ENCODE measurements at places on chromosomes 16 and 17.
A peak's percentile ranks its signal among the peaks of the same experiment; 100 is the strongest.

DNA sequence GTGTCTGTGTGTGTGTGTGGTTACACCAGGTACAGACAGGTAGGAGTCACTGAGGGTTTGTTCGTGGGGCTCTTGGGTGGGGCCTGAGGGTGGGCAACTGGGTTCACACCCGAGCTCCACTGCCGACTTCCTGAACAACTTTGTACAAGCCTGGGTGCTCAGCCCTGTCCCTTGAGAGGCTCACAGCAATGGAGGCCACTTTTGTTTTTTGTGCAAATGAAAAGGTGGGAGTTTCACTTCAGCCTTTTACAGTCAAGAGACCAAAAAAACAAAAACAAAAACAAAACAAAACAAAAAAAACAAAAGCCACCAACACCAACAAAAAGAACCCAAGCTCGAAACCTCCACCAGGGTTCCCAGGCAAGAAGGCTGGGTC, 2.4 kb downstream of the RHBDF2 start:
- DNase-seq: peak; percentile 57

- DNase-seq: peak; percentile 48
These were observed 11.2 kb downstream of the MRPL27 start for GRCh38 chr17:50361561-50362480.

GRCh38 chr16:9091867-9092281, 430 bp downstream of the HAPSTR1 start:
- peak; percentile 51 for DNase-seq

- peak; percentile 49 for DNase-seq
These were observed 2.0 kb upstream of the ZACN start for GRCh38 chr17:76076765-76077583.

GRCh38 chr17:48499248-48499647, 31.6 kb downstream of the HOXB1 start:
- no peak for DNase-seq

DNA sequence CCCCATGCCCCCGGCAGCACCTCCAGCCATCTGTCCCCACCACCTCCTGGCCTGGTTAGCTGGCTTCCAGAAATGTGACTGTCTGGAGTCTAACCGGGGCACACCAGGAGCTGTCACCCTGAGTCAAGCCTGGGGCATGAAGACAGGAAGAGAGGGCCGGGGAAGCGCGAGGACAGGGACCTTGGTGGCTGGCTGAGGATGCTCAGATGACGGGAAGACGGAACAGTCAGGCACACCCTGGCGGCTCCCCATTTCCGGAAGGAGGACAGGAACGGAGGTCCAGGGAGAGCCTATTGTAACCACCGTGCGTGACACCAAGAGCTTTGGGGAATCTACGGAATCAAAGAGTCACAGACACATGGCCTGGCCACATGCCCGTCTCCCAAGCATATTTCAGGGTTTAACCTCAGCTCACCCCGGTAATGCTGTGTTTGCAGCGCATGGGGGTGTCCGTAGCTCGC, 51.7 kb downstream of the SDK2 start:
- no peak for DNase-seq

GRCh38 chr17:81002409-81003361, 11.0 kb downstream of the CHMP6 start:
- DNase-seq: no peak

- DNase-seq: peak; percentile 8
These were observed 93.2 kb downstream of the LITAF start for GRCh38 chr16:11493531-11493929.

DNA sequence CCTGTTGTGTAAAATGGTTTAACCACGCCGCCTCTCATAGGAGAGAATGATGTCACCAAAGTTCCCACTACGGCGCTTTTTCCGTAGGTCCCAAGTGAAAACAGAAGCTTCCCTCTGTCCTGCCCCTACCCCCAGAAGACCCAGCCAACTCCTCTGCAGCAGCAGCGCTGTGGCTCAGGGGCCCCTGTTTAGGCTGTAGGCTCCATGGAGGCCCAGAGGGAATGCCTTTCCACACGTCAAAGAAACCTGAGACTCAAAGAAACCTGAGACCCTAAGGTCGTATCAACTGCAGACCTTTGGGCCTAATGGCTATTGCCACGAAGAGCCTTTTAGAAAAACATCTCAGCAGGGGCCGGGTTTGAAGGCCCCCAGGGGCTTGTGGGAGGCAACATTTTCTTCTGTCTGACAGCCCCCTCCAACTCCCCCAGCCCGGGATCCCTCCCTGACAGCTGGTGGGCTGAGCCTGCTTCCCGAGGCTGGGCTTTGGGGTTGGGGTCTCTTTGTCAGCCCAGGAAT, 43.1 kb upstream of the MEAK7 start:
- DNase-seq: no peak

GRCh38 chr16:72764015-72764654, 283.8 kb downstream of the ZFHX3 start:
- no peak for DNase-seq

- no peak for DNase-seq
These were observed 10.2 kb downstream of the BAHCC1 start for GRCh38 chr17:81405411-81405872.

DNA sequence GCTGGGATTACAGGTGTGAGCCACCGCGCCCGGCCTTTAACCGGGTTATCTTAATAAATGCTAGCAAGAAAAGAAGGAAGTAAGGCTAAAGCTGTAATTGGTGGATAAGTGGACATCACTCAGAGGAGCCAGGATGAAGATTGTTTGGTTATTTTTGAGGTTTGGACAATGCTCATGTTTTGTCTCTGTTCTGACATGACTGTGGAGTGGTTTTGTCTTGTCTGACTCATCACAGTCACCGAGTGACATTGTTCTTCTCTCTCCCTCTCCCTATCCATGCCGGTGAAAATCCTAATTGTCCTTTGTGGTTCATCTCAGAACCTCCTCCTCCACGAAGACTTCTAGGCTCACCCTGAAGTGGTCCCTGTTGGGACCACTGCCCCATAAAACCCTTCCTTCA, 23.5 kb upstream of the GRIN2A start:
- no peak for DNase-seq

GRCh38 chr17:72294487-72294893, 173.7 kb downstream of the SOX9 start:
- no peak for DNase-seq

DNA sequence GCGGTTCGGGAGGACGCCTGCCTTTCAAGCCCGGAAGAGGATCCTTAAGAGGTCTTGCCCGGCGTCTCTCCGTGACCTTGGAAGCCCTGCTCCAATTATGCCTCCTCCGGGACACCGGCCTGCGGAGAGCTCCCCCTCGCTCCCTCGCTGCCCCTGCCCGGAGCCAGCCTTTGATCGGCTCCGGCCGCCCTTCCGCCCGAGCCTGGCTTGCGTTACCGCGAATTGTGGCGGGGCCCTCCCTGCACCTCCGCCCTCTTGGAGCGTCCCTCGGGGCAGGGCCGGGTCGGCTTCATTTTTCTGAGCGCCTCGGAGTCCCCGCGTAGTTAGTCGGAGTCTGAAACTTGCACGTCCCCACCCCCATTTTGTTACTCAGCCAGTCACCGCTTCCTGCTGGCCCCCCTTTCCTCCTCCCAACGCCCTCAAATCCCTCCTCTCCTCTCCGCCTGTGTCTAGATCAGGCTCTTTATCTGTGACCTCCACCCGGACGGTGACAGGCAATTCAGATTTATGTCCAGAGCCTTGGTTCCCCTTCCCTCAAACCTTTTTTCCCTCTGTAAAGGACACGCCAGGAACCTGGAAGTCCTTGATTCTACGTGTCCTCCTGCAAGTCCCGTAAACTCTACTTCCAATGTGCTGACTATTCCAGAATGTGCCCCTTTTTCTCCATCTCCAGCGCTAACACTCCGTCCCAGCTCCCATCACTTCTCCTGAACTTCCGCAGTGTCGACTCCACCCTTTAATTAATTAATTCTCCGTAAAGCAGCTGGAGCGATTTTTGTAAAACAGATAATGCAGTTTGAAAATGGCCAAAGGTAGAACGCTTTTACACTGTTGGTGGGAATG, 569 bp upstream of the RABEP2 start:
- peak; percentile 91 for DNase-seq

DNA sequence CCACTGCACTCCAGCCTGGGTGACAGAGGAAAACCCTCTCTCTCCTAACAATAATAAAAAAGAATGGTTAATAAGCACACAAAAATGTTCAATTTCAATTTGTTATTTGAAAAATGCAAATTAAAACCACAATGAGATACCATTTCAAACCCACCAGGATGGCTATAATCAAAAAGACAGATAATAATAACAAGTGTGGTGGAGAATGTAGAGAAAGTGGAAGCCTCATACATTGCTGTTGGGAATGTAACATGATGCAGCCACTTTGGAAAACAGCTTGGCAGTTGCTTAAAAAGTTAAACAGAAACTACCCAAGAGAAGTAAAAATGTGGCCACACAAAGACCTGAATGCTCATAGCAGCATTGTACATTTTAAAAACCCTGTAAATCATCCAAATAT, 51.8 kb upstream of the MAP3K14 start:
- DNase-seq: no peak

DNA sequence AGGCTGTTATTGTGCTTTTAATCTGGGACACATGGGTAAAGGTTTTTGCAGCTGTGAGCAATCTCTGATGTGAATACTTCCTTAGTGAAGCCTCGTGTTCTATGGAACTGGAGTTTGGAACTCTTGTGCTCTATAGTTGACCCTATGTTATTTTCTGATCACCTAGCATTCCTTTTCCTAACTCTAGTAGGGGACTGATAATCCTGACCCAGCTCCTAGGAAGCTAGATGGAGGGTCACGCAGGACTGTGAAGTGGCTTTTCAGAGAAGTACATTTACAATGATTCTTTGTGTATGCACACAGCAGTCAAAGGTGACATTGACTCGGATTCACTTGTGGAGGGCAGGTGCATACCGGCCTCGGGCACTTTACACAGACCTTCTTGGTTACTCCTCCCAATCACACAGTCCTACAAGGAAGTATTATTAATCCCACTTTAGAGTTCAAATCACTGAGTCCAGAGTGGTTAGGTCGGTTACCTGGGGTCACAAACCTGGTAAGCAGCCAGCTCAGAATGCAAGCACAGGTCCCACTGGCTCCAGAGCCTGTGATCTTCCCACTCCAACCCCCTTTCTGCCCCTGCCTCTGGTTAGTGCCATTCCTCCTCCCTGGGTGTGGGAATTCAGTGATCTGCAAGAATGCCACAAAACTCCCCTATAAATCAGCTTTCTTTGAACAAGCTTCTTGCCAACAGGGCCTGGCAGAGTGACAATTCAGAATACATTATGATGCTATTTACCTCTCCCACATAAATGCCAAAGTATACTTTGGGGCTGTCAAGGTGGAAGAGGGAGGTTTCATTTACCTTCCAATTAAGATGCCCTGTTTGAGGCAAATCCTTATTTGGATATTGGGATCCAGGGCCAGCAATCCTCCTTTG, 7.1 kb downstream of the CHD9NB start:
- DNase-seq: no peak

DNA sequence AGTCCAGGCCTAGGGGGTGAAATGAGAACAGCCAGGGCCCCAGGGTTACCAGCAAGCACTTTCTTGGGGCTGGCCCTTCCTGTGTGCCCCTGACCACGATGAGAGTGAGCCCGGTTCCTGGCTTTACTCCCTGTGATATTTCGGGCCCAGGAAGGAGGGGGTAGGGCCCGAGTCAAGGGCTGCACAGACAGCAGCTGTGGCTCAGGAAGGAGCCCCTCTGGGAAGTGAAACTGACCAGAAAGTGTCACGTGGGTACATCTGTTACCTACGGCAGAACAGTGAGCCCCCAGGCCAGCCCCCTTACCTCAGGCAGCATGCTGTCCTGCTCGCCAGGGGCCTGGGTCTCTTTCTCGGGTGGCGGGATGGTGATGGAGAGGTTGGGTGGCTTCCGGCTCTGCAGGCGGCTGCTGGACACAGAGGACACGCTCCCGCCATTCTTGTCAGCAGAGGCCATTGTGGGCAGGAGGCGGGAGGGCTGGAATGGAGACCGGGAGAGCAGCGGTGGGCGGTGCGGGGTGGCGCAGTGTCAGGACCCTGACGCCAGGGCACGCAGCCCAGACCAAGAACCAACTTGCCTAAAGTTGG, 13.8 kb downstream of the AANAT start:
- no peak for DNase-seq

GRCh38 chr17:16491131-16491702, 776 bp downstream of the LRRC75A start:
- no peak for DNase-seq

GRCh38 chr16:83271970-83272575, 535.7 kb upstream of the HSBP1 start:
- no peak for DNase-seq

All from immature natural killer cell (primary cell).